ENCODE measurements at places on chromosomes 2 and 18.

- no peak for DNase-seq
Observed at GRCh38 chr2:199144036-199144435, 313.7 kb downstream of the SATB2 start.

DNA sequence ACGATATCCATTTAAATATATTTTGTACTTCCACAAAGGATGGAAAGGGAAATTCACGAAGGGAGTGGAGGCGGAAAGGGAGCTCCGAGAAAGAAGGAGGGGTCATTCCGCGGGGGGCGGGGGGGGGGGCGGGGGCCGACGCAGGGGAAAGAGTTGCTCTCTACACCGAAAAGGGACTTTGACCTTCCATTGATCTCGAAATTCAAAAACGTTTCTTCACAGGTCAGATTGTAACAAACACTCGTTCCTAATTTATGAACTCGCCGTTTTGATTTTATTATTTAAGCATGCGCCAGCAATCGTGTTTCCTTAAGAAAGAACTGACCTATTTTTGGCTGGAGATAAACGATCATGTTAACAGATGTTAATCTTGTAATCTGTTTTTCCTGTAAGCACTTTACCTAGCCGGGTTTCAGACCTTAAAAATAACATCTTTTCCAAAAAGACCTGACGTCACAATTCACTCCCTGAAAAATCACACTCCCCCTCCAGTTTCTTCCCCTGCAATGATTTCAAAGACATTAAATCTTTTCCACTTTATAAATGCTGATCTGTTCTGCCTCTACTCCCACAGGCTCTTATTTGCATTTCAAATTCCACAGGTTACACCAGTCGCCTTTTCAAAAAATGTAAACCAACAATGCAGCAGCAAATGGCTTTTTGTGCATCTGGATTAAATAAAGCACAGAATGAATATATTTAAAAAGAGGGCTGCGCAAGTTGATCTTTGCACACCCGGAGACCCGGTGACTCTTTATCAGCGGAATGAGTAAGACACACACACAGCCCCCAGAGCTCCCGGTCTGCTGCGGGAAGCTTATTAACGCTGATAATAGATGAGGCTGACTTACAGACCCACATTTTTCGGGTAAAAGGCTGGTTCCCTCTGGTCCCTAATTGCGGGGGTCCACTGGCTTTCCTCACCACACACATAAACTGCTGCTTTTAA lies 1.6 kb downstream of the ZNF516 start:
- no peak for DNase-seq

GRCh38 chr2:29420464-29420863 lies 305.2 kb downstream of the CLIP4 start:
- DNase-seq, result no peak

- DNase-seq, result no peak
Observed at GRCh38 chr2:36805635-36806224, 109.2 kb downstream of the VIT start.

- DNase-seq, result peak; percentile 45
Observed at GRCh38 chr2:46296216-46296839, 879 bp upstream of the EPAS1 start.

DNA sequence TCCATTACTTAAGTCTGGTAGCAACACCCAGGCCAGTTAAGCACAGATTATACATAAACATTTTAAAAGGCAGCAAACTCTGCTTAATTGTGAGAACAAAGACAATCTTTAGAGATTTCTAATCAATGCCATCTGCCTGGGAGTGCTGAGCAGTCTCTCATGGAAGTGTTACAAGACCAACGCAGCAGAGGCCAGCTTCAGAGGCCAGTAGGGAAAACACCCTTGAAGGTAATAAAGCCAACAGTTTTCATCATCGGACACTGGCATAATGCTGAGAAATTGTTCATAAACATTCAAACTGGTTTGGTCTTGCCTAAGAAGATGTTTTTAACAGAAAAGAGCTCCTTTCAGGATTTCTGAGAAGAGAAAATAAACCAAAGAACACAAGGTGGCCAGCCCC lies 35.0 kb downstream of the EPB41L3 start:
- no peak for DNase-seq

- DNase-seq, result no peak
Observed at GRCh38 chr18:32303400-32303799, 113.6 kb downstream of the MEP1B start.

DNA sequence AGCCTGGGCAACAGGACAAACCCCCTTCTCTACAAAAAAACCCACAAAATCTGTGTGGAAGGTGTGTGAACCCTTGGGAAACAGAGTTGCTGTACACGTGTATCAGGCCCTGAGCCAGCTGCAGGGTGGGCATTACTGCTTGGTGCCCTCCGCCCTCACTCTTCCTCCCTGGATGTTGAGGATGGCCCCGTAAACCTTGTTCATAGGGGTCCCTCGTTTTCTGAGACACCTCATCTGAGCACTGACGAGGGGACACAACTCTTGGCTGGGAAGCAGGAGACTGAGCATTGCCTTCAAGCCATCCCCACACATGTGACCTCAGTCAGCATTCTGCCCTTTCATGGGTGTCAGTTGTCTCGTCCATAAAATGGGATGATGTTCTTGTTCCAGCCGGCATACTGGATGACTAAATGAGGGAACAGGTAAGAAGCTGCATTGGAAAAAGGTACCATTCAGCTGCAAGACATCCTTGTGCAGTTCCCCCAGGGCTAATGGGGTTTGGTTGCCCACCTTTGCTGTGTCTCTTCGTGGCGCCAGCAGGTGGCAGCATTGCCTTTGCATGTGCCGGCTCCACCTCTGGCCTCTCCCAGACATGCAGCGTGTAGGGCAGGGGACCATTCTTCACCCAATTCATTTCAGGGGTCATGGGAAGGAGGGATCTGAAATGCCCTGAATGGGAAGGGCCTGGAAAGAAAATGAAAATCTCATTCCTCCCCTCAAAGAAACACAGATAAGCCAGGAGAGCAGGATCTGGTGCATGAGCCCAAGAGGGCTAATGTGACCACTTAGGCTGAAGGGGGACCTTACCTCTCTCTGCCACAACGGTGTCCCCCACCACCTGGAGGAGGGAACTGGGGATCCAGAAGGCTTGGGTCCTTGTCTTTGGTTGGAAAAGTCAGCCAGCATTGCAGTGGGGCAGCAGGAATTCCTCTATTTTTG lies 36.4 kb upstream of the HAAO start:
- peak; percentile 77 for DNase-seq

DNA sequence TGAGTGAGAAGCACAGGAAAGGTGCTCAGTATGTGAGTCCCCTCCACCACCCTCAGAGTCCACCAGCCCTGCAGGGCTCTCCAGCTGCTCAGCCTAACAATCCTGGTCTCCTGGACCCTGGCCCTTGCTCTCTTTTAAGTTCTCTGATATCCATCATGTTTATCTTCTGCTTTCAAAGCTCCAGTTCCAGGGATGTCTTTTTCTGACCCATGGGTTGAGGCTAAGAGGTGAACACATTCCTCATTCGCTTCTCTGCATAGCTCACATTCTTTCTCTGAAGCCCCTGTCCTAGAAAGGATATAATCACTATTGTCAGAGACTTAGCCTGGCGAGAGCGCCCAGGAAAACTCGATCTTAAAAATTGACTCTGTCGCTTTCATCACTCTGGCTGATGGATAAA lies 86.4 kb downstream of the ARL4C start:
- DNase-seq, result no peak

- DNase-seq, result no peak
Observed at GRCh38 chr2:122542646-122543045, 787.2 kb downstream of the TSN start.

- DNase-seq, result no peak
Observed at GRCh38 chr18:62312851-62313250, 12.3 kb upstream of the TNFRSF11A start.

DNA sequence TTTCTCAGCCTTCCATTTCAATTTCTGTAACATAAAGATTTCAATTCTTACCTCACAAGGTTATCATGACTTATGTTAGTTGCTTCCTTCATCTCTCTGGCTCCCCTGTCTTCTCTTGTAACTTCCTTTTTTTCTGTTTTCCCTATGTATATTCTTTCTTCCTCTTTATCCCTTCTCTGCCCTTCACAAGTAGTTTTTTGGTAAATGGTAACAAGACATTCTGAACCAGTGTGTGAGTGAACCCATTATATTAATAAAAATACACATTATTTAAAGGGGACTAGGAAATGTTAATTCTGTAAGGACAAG lies 8.4 kb downstream of the ACSL3 start:
- no peak for DNase-seq

- no peak for DNase-seq
Observed at GRCh38 chr2:97718942-97719341, 5.6 kb downstream of the ZAP70 start.

DNA sequence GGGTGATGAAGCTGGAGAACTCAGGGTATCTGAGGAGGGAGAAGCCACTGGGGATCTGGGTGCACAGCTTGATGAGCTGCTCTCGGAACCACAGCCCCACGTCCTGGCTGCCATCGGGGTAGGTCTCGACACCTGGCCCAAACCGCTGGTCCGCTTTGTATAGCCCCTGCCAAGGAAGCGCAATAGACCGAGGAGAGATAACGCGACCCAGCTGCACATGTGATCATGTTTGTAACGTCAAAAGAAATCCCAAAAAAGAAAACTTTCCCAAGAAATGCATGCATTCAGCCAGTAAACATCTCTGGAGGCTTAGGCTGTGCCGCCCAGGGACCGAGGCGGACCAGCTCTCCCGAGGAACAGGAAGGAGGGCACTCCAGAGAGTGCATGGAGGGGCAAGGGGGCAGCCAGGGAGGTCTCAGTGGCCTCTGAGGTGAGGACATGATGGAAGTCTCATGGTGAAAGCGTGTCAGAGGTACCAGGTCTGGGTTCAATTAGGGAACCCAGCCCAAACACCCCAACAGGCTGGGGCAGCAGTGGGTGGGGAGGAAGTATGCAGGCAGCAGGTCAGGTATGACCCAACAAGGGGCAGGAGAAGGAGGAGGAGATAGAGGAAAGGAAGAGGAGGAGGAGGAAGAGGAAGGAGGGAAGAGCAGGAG lies 28.3 kb downstream of the ANKMY1 start:
- DNase-seq, result no peak

- DNase-seq, result no peak
Observed at GRCh38 chr2:226187616-226188015, 612.0 kb downstream of the IRS1 start.

DNA sequence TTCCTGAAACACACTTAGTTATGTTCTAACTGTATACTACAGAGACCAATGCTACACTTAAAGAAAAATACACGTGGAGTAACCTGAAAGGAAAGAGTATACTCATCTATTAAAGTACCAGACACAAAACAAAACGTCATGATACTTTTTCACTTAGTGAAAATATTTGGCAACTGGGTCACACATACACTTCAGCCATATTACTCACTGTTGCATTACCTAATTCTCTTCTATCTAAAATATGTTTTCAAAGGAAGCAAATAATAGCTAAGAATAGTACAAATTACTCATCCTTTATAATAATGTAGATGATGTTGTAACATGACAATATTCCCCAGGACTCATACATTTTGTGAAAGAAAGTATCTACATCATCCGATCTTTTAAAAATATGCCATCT lies 76.5 kb upstream of the EPB41L3 start:
- no peak for DNase-seq

- peak; percentile 98 for DNase-seq
Observed at GRCh38 chr2:238288650-238289573, 502 bp upstream of the PER2 start.

DNA sequence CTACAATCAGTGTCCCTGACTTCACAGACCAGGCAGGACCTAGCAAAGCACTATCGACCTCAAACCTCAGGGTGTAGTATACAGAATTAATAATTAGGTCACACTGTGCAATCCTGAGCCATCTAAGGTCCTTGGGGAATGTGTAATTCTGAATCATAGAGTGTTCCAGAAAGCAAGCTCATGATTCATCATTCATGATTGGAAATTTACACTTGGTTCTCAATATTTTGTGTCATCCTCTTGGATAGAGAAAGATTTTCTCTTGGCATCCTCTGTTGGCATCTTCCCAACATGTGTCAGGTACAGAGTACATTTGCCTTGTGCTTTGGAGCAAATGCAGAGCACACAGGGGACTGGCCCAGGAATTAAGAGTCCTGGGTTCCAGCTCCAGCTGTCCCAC lies 245.0 kb upstream of the NT5C1B start:
- no peak for DNase-seq

DNA sequence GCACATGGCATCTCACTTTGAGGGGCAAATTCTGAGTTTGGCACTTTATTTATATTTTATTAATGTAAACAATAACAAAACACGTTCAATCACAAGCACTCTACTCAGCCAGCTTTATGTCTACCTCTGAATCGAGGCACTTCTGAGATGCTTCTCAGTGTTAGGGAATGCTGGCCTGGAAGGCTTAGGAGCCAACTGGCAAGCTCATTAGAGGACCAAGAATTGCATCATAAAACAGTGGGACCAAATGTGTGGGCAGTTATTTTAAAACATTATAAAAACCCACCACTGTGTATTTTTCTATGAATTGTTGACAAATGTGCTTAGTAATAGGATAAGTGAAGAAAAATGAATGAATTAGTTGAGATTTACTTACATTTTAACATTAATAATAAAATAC lies 46.8 kb upstream of the SMIM21 start:
- no peak for DNase-seq

GRCh38 chr18:25275412-25276001 lies 76.5 kb downstream of the ZNF521 start:
- no peak for DNase-seq

GRCh38 chr2:154551649-154552048 lies 146.8 kb upstream of the KCNJ3 start:
- DNase-seq, result no peak

DNA sequence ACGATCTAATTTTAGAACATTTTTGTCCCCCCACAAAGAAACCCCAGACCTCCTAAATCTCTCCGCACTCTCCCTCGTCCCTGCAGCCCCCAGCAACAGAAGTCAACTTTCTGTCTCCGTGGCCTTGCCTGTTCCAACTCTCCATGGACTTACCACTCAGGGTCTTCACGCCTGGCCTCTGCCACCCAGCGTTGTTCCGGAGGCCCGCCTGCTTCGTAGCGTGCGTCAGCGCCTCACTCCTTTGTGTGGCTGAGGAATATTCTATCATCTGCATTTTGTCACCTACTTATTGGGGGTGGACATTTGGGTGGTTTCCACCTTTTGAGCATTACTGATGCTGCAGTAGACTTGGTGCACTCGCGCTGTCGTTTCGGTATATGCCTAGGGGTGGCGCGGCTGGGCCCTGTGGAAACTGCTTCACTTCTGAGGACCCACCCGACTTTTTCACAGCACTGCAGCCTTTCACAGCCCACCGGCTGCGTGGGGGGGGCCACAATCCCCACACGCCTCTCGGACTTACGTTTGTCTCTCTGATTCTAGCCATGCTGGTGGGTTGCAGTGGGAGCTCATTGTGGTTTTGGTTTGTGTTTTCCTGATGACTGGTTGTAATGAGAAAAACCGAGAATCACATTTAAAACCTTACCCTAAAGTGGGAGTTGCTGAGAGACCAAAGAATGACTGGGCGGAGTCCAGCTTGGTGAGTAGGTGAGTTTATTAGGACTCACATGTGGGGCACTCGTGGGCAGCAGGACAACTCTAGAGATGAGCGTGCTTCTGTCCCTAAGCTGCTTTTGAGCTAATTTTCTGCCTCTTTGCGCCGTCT lies 1.4 kb upstream of the HSBP1L1 start:
- DNase-seq, result peak; percentile 86

DNA sequence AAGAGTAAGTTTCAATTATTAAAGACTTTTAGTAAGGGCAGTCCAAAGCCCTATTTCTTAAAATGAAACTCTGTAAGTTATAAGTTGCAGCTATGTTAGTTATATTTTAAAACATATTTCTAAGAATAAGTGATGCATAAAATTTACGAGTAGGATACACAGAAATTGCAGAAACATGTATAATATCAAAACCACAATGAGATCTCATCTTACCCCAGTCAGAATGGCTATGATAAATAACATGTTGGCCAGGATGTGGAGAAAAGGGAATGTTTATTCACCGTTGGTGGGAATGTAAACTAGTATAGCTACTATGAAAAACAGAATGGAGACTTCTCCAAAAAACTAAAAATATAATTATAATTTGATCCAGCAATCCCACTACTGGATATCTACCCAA lies 201.2 kb downstream of the CBLN2 start:
- DNase-seq, result no peak
